ENCODE measurements at places on chromosomes 1 and 21.

GRCh38 chr1:171116676-171117075 lies 26.0 kb downstream of the FMO3 start:
- no peak for DNase-seq

GRCh38 chr1:53470155-53470554 lies 11.0 kb downstream of the DMRTB1 start:
- no peak for DNase-seq

- DNase-seq: no peak
Measured at GRCh38 chr1:84872696-84873355, 20.2 kb downstream of the LPAR3 start.

DNA sequence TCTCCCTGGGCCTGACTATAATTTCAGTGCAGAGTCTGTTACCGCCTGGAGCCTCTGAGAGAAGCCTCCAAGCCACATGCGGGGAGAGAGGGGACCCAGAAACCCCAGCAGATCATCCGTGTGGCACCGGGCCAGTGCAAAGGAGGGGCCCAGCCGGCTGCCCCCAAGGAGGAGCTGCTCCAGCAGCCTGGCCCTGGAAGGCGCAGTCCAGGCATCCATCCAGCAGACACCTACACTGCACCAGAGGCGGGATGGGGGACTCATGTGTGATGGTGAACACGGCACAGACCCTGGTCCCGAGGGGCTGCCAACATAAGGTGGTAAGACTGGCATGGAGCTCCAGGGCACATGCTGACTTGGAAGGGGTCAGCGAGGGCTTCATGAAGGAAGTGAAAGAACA lies 39.6 kb upstream of the CLSTN1 start:
- DNase-seq: no peak

GRCh38 chr1:94679332-94680038 lies 137.9 kb upstream of the F3 start:
- no peak for DNase-seq

DNA sequence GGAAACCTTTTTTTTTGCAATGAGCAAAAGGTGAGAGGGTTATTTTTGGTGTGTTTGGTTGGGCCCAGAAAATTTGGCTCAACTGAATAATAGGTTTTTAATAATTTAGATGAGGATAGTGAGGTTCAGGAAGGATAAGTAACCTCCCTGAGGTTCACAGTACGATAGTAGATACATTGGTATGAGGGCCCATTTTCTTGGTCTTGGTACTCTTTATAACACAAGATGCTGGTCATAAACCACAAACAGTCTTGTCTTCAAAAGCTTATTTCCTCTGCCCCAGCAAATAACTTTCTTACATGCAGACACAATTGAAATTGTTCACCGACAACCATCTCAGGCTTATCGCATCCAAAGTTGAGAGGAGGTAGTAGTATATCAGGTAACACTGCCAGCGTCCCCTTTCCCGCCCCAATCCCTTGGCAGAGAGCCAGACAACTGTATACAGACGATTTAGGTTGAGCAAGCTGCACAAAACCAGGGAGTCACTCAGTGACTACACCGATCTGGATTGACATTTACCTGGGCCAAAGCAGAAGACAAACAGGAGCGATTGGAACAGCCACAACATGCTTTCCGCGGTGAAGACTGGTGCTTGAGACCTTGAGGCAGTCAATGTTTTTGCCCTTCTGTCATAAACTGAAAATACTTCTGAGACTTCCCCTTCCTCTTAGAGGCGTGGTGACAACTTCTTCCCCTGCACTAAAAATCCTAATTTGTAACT lies at the start of gene SLAMF6:
TSS of gene SLAMF6 (minus strand) at position 634 of the 724 bp plus-strand sequence. CDS start at position 571, 63 bp downstream.
- no peak for DNase-seq

DNA sequence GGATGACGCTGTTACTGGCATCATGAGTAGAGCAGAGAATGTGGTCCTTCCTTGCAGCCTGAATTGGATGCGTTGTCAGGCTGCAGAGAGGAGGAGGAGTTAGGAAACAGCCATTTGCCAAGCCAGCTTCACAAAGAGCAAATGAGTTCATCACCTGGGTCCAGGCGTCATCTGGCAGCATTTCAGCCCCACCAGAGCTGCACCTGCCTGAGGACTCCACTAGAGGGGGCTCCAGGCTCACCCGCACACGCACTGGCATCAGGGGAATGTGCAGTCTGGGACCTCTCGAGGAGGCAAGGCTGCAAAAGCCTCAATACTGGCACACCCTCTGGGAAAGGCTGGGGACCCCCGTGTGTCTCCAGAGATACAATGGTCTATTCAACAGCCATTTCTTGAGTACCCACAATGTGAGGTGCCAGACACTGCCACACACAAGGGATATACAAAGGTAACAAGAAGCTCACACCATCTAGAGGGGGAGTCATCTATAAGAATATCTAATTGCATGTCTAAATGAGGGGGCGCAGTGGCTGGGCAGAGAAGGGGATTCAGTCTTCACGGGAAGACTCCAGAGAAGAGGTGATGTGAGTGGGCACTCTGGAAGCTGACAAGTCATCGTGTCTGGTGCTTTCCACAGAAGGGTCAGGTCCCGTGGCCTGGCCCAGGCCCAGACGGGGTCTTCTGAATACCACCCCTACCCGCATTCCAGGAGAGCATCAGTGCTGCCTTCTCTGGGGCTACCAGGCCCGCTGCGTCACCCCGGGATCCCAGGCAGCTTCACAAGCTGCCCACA lies 53.5 kb upstream of the CNTN2 start:
- no peak for DNase-seq

DNA sequence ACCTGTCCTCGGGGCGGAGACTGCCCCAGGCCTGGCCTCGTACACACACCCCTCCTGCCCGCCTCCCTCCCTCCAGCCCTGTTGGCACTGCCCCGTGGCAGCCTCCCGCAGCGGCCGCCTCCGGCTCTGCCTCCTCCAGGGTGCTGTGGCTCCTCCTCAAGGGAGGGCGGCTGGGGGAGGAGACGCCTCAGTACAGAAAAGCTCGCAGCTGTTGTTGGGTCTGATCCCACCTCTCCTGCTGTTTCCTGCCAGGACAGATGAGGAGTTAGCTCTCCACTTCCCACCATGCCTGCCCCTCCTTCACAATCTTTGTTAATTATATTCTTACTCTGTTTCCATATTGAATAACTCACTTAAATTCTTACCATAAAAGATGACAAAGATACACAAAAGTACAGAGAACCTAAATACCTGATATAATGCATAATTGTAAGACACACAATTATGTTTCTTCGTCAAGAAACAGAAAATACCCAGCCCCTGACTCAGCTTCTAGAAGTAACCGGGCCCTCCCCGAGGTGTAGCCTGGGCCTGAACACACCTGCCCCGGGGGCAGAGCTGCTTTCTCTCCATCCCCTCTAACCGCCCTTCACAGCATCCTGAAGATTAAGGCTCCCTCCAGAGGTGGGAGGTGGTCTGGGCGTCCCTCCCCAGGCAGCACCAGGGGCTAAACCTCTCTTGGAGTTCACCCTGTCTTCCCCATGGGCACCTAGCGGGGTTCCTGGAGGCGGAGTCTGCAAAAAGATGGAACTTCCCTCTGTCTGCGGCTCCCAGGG lies 30.6 kb upstream of the COL6A1 start:
- no peak for DNase-seq

DNA sequence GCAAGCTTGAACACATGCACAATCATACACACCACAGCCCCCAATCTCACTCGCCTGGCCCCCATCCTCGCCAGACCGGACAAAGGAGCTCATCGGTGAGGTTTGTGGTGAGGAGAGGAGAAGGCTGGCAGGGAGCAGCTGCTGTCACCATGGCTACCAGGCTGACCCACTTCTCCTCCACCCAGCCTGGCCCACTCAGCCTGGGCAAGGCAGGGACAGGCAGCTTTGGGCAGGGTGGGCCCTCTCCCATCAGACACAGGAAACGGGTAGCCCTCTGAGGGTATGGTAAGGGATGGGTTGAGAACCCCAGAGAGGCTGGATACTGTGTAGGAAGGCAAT lies 15.9 kb downstream of the RIMS3 start:
- DNase-seq: no peak

DNA sequence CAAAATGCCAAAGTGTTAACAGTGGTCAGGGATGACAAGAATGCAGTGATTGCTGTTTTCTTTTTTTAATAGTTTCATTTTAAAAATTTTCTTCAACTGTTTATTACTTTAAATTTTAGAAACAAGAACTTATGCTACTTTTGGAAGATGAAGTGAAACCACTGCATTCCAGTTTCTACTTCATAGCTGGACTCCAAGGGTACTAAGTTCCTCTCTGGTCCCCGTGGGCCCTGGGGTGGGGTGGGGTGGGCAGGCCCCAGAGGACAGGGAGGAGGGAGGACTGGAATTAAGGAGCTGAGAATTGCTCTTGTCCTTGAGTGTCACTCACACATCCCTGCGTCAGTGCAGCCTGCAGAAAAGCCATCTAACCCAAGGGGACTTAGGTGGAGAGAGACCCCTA lies 97.3 kb downstream of the RAVER2 start:
- no peak for DNase-seq

DNA sequence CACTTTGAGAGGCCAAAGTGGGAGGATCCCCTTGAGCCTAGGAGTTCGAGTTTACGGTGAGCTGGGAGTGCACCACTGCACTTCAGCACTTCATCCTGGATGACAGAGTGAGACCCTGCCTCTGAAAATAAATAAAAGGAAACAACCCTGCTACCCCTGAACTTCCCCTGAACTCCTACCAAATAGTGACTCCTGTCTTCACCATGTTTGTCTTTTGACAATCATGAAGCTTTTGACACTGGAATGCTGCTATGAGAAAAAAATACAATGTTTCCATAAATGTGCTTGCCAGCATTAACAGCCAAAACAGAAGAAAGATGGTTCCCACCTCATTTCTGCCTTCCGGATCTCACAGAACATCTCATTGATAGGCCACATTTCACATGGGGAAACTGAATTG lies 10.4 kb downstream of the ZBTB8A start:
- no peak for DNase-seq

GRCh38 chr1:171494076-171494475 lies 8.7 kb downstream of the PRRC2C start:
- DNase-seq: no peak

DNA sequence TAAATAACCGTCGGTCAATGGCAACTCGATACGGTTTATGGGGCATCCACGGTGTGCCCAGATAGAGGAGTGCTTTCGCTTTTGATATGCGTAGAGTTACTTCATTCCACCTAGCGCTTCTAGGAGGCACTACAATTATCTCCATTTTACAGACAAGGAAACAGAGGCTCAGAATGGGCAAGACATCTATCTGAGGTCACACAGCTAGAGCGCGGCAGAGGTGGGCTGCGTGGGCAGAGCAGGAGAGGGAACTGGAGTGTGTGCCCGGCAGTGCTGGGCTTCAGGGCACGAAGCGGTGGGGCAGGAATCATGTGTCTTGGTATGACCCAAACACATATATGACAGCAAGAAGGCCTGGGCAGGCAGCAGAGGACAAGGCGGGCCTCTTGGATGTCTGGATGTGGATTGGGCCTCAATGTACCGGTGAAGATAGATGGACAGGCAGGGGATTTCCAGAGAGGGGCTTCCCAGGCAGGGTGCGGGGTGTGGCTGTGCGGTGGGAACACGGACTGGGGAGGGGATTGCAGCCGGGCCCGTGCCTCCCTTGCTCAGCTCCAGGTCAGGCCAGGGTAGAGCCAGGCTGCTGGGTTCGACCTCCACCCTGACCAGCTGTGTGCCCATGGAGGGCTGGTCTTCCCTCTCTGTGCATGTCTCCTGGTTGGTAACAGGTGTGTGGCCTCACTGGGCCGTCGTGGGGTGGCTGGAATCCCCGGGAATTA lies 21.2 kb downstream of the TP73 start:
- no peak for DNase-seq

- DNase-seq: no peak
Measured at GRCh38 chr1:8790987-8791386, 26.5 kb downstream of the RERE start.

GRCh38 chr21:22791986-22792560 lies 1793.9 kb downstream of the NCAM2 start:
- DNase-seq: no peak

DNA sequence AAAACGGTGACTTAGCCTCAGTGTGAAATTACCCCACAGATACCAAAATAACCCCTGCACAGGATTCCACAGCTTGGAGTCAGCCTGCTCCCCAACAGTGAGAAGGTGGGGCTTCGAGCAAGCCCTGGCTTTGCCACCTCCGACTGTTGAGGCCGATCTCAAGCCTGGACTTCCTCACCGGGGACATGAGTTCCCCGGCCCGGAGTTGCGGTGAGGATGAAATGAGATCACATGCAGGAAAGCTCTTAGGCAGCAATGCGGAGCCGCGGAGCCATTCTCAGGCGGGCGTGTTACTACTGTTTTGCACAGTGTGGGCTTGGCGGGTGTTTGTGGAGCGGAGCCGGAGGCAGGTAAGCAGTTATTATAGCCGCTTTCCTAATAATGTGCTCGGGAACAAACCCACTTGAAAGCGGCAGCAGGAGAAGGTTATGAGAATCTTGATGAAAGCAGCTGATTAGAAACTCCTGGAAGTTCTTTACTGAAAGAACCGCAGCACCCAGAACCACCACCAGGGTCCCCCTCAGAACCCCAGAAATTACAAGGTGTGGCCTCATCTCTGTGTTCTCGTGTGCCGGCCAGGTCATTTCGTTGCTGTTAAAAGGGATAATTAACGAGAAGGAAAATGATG lies 3.9 kb upstream of the CLSTN1 start:
- DNase-seq: no peak

GRCh38 chr1:5717031-5717682 lies 275.1 kb downstream of the NPHP4 start:
- DNase-seq: no peak

- no peak for DNase-seq
Measured at GRCh38 chr1:25760871-25761270, 39.1 kb upstream of the SELENON start.

DNA sequence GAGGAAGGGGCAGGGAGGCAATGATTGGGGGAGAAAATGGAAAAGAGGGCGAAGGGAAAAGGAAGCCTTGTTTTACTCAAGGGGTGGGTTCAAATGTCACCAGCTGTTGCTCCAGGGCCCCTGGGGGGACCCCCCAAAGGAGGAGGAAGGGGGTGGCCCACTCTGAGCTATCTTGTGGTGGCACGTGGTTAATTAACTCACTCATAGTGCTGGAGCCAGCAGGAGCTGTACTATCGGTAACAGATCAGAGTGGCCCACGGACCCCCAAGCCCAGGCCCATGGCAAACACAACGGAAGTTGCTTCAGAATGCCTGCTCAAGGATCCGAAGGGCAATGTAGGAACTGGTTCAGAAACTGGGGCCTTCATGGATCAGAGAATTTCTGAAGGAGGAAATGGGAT lies 7.2 kb downstream of the TFF2 start:
- DNase-seq: no peak

DNA sequence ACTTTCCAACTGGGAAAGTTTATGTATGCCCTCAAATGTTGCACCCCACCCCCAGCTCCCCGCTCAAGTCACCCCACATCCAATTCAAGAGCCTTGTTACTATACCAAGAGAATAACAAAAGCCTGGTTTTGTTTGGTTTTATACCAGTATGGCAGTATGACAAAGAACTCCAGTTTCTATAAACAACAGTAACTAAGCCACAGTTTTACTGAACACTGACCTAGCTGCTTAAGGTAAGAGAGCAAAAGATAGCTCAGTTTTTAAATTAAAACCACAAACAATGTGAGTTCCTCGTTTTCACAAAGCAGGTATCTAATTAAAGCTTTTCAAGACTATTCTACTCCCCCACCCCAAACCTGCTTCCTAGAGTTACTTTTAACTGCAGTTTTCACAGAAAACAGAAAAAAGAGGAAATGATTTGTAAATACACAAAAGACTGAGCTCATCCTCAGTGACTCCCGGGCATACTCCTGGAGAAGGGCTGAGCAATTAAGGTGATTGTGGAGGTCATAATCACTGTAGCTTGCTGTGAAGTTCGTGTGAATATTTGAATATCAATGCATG lies 59.3 kb upstream of the LHX8 start:
- no peak for DNase-seq

- DNase-seq: no peak
Measured at GRCh38 chr1:155196893-155197638, 10.6 kb downstream of the THBS3 start.

GRCh38 chr1:21287905-21288514 lies 2.3 kb downstream of the ECE1 start:
- no peak for DNase-seq

All from activated naive CD4-positive, alpha-beta T cell (primary cell).